NK-92 treated with Interleukin-12 subunit alpha and Interleukin-12 subunit beta, amount 100 ng/mL, for 24 hours (cell line): ENCODE measurements at places on chromosomes 3 and 15.
A peak's percentile ranks its signal among the peaks of the same experiment; 100 is the strongest.

- peak; percentile 11 for DNase-seq
Observed at GRCh38 chr3:58167431-58168351, 43.1 kb downstream of the DNASE1L3 start.

- no peak for DNase-seq
Observed at GRCh38 chr3:134381831-134382442, 7.7 kb upstream of the AMOTL2 start.

DNA sequence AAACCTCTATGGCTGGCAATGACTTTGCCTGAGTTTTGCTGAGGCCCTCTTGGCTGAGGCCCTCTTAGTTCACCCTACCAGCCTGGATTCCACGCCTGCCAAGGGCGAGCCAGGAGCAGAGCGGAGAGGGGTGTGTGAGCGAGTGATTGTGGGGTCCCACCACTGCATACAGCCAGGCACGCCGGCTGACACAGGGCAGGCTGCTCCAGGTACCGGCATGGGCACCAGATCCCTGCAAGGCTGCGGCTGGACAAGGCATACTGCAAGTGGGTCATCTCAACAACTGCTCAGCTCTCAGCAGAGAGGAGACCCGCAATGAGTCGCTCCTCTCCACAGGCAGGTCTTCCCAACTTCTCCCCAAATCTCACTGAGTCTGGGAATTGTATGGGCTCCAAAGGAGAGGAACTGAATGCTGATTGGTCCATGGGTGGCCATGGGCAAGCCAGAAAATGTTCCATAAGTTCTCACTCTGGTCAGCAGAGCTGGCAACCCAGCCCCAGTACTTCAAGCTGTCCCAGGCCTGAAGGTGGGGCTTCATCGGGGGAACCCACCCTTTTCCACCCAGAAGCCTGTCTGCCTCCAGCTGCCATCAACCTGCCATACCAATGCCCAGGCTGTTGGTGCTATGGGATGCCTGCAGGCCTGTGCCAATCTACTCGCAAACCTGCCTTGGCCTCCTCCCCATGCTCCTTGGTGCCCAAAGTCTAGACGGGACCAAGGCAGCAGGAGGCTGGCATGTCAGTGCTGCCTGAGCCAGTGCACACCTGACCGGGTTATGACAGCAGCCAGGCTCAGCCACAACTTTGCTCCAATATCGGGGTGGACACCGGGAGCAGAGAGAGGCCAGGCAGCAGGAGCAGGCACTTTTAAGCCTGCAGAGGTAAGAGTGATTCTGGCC is 1273.6 kb upstream of the GBE1 start:
- no peak for DNase-seq

DNA sequence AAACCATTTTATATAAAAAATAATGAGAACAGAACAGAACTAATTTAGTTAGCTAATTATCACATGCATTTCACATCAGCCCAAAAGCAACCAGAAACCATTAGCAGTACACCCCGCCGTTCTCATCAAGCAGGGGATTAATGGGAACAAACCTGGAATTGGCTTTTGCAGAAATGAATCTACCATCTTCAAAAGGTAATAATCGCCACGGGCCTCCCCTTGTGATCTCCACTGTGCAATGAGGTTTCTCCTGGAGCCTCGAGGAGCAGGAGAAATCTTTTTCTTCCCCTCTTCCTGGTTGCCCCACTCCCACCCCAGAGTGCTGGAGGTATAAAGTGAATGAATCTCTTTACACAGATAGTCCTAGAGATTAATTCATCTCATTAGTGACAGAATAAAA is 1003.5 kb downstream of the AGBL1 start:
- no peak for DNase-seq

DNA sequence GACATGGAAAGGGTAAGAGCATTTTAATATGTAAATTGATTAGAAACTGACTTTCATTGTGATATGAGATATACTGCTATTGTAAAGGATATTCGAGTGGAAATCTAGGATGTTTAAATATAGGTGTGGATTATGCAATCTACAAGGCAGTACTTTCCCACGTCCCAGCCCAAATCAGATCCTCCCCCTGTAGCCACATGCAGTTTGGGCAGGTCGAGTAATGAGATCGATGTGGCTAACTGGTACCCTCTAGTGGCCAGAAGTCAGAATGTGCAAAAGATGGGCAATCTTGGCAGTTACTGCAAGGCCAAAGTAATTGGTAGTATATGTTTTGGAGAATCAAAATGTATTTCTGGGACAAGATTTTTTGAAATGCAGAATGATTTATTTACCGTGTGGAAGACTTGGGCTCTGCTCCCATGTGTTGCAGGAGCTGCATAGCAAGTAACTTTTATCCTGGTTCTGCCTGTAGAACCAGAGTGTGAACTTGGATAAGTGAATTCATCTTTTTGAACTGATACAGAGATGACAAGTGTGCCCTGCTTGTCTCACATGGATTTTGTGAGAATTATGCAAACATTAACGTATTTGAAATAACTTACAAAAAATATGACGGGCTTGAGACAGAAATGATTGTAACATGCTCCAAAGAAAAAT is 94.5 kb upstream of the ADAMTSL3 start:
- peak; percentile 40 for DNase-seq

GRCh38 chr3:56622381-56622780 is 60.7 kb downstream of the TASOR start:
- no peak for DNase-seq

- DNase-seq: no peak
Observed at GRCh38 chr3:185052631-185053030, 100.2 kb downstream of the C3orf70 start.

DNA sequence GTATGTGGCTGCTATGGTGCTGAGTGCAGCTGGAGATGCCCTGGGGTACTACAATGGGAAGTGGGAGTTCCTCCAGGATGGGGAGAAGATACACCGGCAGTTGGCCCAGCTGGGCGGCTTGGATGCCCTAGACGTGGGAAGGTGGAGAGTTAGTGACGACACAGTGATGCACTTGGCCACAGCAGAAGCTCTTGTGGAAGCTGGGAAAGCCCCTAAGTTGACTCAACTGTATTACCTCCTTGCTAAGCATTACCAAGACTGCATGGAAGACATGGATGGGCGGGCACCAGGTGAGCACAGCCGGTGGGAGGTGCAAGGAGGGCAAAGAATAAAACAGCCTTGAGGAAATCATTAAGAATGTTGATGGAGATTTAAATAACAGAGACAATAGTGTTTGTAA is 2.9 kb downstream of the ADPRH start:
- peak; percentile 15 for DNase-seq

DNA sequence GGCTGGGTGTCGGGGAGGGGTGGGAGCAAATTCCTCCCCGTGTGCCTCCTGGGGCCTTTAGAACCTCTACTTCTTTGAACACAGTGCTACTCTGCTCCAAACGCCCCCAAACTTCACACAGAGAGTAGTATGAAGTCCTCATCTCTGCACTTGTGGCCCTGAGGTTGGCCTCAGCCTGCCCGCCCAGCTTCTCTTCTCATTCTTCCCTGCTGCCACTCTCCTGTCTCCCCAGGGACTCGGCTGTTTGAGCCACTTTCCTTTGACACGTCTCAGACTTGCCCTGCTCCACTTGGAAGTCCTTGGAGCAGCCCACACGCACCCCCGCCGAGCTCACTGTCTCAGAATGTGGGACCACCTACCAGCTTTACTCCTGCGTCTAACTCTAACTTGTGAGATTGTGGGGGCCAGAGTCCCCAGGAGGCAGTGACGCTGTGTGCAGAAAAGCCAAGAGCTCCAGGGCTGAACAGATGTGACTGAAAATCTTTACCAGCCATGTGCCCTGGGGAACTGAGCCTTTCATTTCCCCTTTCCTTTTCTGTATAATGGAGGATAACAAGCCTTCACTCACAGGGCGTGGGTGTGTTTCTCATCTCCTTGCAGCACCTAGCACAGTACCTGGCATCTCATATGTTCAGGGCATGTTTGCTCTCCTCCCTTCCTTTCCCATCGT is 233.6 kb upstream of the CTDSPL start:
- no peak for DNase-seq

- DNase-seq: no peak
Observed at GRCh38 chr3:107465064-107465631, 57.6 kb upstream of the BBX start.

DNA sequence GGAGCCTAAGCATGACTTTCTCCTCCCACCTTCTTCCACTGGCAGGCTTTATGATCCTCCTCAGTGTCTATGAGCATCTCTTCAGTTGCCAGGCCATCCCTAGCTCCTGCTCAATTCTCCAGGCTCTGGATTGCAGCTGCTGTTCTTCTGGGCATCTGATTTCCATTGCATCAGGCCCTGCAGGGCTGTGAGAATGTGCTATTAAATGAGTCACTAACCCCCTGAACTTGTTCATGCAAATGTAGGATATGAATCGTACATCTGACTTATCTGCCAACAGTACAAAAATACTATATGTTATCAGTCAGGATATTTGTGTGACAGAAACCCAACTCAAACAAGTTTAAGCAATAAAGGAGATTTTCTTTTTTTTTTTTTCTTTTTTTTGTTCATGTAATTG is 11.9 kb downstream of the GPR176 start:
- DNase-seq: no peak

DNA sequence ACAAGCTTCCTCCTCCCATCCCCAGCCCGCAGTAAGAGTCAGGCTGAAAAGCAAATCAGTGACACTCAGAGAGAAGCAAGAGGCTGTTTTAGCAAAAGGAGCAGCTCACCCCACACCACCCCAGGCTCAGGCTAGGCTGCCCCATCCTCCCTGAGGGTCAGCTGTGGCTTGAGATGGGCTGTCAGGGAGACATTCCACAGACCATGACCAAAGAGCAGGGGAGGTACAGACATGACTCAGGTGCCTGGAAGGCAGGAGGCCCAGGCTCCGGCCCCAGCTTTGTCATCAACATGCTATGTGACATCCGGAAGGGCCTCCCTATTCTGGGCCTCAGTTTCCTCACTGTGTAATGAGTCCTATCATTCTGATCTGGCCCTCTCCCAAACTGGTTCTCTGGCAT is 24.7 kb downstream of the HCN4 start:
- no peak for DNase-seq

- no peak for DNase-seq
Observed at GRCh38 chr3:51944451-51945021, 2.4 kb downstream of the PARP3 start.

DNA sequence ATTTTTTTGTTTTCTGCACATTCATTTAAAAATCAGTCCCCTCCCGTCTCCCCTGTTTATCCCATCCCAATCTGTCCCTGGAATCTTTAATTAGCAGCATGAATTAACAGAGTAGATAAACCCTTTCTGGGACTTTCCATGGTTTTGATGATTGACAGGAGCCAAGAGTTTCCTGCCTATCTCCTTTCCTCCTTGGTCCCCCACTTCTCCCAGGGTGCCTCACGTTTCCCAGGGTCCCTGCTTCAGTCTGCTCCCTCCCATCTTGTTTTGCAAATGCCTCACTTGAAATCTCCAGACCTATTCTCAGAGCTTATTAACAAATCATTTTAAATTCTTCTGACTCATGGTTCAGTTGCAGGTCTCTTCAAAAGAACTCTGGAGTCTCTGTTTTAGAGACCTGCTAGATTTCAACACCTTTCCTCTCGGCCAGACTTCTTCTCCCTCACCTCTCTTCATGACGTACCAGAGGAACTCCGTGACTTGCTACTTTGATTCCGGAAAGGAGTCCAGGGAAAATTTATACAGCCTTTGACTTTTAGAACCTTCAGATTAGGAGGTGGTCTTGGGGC is 238.5 kb downstream of the ITPR1 start:
- DNase-seq: no peak

DNA sequence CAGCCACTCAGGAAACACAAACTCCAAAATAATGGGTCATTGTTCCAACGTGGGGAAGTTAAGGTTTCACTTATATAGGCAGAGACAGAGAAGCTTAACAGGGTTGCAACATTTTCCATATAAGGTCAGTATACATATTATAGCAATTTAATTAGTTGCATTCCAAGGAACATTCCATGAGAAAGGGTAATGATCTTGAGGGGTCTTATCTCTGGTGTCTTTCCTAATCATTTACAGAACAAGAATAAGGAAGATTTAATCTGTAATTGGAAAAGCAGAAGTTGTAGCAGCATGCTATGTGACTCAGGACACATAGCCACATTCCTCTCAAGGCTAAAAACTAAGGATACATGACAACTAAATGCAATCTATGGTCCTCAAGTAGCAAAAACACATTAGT is 4.9 kb downstream of the MNS1 start:
- no peak for DNase-seq

DNA sequence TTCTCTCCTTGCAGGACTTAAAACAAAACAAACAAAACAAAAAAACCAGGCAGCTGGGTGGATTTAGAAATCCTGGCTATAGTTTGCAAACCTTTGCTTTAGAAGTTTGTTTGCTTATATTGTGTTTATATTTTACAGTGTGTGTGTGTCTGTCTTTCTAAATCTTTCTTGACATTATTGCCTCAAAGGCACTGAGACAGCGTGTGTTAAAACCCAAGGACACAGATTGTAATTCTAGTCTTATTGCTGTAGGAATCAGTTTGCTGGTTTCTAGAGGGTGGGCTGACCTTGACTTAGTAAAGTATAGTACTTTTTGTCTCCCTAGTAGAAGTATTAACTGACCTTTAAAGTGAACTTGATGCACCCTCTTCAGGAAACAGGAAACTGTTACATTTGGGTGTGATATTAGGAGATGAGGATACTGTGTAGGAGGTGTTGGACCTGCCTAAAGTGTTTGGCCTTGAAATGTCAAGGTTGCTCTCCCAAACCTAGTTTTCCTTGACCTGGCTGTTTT is 71.0 kb downstream of the TCF12 start:
- DNase-seq: no peak

GRCh38 chr3:1252061-1252430 is 159.2 kb downstream of the CNTN6 start:
- DNase-seq: no peak

- DNase-seq: no peak
Observed at GRCh38 chr15:45156744-45157455, 27.1 kb downstream of the DUOX1 start.

GRCh38 chr3:25532431-25533162 is 104.5 kb downstream of the RARB start:
- peak; percentile 3 for DNase-seq

GRCh38 chr3:100185847-100186246 is 71.5 kb upstream of the FILIP1L start:
- no peak for DNase-seq

DNA sequence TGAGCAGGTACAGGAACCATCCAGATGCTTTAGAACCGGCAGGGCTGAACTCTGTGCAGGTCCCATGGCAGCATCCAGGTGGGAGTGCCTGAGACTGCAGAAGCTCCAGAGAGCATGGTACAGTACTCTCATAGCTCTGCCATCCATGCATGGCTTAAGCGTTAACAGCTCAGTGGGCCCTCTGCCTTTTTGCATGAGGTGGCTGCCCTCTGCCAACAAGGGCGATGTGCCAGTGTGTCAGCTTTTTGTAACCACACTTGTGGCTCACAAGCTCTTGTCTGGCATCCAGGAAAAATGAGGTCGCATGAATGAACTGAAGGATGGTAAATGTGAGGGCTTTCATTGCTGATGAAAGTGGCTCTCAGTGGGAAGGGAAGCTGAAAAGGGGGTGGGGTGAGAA is 950.1 kb downstream of the DIPK2A start:
- no peak for DNase-seq

GRCh38 chr3:78268716-78269668 is 1229.1 kb downstream of the ROBO2 start:
- peak; percentile 57 for DNase-seq

GRCh38 chr3:165744025-165744424 is 93.2 kb downstream of the BCHE start:
- no peak for DNase-seq

- DNase-seq: no peak
Observed at GRCh38 chr3:195386739-195387138, 56.1 kb downstream of the ACAP2 start.

GRCh38 chr3:52123106-52123725 is 31.0 kb downstream of the POC1A start:
- peak; percentile 22 for DNase-seq

- no peak for DNase-seq
Observed at GRCh38 chr15:36313021-36313420, 266.4 kb upstream of the CDIN1 start.
